ENCODE measurements at places on chromosomes 5 and 9. TPM values are rescaled to one million over a fixed set of nuclear protein-coding genes. Genes with fewer than 3 reads are reported as not detected.

DNA sequence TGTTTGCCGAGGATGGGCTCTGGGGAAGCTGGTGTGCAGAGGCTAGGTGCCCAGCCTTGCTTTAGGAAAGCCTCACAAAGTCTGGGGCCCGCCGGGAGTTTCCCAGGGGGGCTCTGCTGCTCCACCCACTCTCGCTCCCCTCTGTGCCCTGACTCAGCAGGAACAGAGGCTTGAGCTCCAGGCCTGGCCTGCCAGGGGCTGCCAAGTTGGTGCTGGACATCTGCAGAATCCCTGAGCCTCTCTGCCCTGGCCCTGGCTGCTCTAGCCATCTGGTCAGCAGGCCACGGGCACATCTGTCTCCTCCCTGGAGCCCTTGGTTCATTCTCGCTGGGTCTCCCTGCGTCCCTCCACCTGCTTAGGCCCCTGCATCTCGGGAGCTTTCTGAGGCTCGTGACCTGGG, 647 bp upstream of the ADAMTSL2 start:
- no peak for DNase-seq

DNA sequence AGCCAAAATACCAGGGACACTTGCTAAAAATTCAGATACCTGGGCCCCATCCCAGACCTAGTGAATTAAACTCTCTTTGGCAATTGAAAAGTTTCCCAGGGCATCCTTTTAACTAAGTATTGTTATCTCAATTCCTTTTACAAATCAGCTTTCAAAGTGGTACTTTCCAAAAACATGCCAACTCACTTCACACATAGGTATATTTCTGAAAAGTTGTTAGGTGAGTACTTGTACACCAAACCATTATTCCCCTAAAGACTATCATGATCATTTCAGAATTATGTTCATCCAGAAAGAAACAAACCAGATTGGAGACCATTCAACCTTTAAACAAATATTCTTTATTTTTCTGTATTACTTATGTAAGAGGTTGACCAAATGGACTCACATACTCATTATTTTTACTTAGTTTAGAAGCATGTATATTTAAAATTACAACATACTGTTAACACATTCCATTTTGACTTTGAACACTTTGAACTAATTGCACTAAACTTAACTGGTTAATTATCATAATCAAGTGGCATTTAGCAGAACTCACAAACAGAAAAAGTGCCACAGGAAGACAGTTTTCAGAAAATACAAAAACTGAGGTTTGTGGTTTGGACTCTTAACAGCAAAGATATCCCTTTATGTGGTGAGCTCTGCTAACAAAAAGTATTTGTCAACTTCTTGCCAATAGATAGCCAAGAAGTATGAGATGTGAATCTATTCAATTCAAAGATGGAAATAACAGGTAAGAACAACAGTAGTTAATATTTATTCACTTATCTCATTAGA, 40.7 kb downstream of the KIAA0825 start:
- DNase-seq: no peak

DNA sequence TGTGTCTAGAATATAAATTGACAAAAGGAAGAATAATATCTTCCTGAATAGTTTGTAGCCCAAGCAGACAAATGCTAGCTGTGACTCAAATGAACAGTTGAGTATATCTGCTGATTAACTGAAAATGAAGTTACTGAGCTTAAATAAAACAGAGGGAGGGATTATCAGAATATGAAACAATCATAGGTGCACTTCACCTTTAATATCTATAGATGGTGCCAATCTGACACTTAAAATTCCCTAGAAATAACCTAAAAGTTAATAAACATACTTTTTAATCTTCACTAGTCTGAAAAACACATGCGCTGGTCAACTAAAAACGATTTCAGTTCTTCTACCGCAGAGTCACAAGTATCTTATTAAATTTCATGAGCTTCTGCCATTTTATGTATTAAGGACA, 280.8 kb upstream of the RASA1 start:
- no peak for DNase-seq

Gene NR2F1
- total RNA-seq: 14.8 TPM

DNA sequence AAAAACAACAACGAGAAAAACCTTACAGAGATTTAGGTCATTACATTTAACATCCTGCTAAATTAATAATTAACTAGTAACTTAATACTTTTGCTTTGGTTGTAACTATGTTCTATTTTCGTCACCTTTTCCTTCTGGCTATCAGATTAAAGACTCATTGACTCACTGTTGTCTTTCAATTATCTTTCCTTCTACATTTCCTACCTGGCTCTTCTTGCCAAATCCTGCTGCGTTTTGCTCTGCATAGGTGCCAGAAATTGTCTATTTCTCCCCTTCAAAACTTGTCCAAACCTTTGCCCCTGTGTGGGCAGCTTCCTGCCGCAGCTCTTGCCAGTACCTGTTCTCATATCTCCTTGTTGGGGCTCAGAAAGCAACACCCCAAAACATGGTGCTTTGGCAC, 235.5 kb upstream of the ZNF608 start:
- DNase-seq: no peak

DNA sequence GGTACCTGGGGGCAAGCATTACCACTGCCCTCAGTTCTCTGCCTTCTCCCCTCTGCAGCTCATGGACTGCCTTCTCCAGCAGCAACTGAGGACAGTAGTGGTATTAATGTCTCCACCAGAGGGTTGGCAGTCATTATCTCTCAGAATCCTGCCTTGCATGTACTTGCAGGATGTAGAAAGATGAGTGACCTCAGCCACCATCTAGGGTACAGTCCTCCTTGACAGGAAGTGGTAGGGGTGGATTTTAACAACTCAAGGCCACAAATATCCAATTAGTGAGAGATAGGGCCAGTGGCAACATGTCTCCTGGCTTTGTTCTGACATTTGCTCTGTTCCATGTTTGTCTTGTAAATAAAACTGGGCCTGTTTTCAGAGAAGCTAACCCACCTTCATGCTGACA, 47.2 kb downstream of the F2R start:
- DNase-seq: no peak

GRCh38 chr9:126617823-126618165, 4.1 kb downstream of the LMX1B start:
- DNase-seq: no peak

Gene NTRK2
- 0.46 TPM for total RNA-seq

- DNase-seq: no peak
Observed at GRCh38 chr5:23007762-23008161, 154.6 kb upstream of the CDH12 start.

Gene HTR1A
- total RNA-seq: not detected

All from epithelial cell of proximal tubule (primary cell).